Activated T-cell treated with anti-CD3 and anti-CD28 coated beads for 4 hours (primary cell): ENCODE measurements at places on chromosomes 16 and 17.

- no peak for DNase-seq
Observed at GRCh38 chr16:85819771-85820170, 20.3 kb downstream of the COX4I1 start.

- DNase-seq = no peak
Observed at GRCh38 chr16:56451753-56452689, 667 bp downstream of the OGFOD1 start.

- no peak for DNase-seq
Observed at GRCh38 chr17:16293931-16294330, 59.3 kb downstream of the CENPV start.

GRCh38 chr16:30767767-30768465 lies 5.8 kb downstream of the RNF40 start:
- no peak for DNase-seq

DNA sequence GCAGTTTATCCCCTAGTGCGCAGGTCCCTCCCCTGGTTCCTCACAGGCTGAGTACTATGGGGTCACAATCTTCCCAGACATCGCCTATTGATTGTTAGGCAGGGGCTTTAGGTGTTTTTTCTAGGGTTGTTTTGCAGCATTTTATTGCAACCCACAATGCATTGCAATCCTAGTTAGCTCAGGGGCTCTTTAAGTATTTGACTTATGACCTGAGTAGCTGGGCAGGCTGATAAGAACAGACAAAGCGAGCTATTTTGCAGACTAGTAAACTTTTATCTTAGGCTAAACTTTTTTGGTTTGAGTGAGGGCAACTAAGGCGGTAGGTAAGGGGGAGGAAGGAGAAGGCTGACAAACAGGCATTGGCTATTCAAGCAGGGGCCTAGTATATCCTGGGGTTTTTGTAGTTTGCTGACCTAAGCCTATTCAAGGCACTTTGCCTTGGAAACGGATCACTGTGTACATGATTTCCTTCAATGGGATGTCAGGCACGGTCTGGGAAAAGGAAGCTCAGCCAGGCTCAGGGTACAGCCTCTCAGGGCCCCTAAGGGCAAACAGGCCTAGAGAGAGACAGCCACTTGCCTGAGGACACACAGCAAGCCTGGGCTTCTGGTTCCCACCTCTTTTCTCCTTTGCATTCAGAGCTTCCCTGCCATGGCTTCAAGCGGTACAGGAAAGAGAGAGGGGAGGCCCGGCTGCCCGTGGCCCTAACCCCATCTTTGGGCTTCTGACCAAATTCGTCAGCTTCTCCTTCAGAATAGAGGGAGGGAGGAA lies 6.4 kb downstream of the DRC7 start:
- no peak for DNase-seq

DNA sequence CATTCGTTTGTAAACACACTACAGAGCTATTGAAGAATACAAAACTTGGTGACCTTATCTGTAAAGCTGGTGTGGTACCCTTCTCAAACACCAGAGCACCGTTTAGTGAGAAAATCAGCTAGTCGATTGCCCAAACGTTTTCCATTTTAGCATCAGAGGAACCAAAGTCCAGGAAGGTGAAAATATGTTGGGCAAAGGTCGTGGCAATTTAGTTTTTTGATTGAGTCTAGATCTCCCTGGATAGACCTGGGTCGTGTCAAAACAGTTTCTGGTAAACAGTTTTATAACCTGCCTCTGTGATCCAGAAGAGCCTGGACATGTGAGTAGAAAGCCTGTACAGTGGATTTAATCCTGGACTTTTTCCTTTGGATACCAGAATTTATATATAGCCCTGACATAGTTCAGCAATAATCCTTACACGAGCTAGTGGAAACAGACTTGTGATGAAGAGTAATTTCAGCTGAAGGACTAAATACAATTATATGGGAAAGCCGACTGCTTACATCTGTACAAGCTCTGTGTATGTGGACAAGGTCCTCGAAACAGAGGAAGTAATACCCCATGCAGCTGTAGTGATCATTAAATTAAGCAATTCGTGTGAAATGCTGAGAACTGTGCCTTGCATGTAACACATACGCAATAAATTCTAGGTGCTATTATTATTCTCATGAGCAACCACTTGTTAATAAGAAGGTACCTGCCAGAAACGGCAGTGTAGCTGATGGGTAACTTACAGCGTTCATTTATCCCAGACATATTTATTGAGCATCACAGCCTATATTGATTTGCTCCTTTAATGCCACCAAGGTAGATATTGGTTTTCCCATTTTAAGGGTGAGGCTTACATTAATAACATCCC lies 72.5 kb downstream of the MAP2K6 start:
- no peak for DNase-seq

DNA sequence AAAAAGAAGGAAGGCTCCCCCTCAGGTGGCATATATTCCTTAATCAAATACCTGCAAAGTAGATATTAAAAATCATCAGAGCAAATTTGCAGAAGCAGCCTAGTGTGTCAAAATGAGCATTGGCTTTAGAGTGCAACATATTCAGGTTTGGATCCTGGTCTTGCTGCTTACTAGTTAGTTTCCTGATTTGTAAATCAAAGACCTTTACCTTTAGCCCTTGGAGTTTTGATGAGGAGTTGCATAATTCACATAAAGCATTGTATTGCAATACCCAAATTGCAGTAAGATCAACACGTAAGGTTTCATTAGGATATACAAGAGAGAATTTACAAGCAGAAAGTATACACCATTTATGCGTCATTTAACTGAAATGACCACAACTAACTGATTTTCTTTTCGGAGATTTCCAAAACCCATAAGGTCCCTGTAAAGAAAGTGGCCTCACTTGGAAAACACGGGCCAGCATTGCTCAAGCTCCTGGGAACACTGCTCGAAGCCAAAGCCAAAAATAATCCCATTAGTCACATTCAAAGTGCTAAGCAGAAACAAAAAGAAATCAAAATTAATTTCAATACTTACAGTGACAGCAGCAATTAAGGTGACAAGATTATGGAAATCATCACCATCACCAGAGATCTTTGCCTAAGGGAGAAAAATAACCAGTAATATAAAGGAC lies 415.9 kb upstream of the ERCC4 start:
- no peak for DNase-seq

DNA sequence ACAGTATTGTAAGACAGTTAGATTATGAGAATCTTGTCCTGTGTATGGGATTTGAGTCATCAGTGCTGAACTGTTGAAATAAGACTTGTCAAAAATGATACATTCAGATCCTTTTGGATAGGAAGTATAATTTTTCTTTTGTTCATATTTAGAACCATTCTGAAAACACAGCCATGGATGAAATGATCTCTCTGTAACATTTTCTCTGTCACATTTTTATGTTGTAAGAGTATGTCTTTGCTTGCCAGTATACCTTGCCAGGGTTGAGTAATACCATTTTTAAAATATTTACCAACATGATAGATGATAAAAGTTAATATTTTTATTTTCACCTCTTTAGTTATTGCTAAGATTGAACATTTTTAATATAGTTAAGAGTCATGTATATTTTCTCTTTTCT lies 45.0 kb downstream of the NSRP1 start:
- DNase-seq = no peak

DNA sequence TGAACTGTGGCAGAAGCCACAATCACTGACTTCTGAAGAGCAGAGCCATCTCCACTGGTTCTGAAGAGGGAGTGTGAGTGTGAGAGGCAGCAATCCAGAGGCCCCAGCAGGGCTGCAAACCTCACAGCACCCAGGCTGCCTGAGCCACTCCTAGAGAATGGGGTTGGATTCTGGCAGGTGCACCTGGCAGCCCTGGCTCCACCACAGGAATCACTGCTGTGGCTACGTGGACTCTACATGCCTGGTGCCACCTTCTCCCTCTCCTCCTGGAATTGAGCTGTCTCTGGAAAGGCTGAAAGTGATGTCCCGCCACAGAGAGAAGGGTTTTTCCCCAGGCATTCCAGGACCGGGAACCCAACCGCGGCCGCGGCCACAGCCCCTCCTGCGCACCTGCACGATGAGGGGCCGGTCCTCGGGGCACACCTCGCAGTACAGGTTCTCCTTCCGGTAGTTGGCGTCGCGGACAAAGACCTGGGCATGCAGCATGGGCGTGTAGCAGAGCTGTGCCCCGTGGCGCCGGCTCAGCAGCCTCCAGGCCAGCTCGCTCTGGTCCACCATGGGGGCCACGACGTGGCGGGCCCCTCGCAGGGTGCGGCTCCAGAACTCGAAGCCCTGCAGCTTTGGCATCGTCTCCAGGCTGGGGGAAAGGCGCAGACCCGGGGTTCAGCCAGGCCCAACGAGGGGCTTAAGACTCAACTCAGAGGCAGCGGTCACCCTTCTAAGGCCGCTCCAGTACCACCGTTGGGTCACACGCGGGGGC lies 991 bp downstream of the DUS1L start:
- no peak for DNase-seq

DNA sequence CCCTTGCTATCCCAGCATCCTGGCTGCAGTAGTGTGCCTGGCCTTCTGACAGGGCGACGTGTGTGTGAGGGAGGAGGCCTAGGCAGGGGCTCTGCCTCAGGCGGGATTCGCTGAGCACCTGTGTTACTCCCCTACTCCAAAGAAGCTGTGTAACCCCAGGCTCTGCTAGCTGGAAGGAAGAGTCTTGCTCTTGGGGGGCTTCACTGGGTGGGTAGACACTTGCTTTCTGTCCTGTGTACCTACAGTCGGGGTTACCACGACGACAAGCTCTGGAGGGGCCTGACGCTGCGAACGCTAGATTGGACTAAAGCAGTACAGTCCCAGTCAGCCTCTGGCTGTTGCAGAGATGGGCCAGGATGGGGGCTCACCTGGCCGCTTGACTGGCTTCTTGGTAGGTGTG lies 9.5 kb downstream of the EXOC7 start:
- DNase-seq = no peak

- DNase-seq = no peak
Observed at GRCh38 chr17:42682722-42683403, 532 bp downstream of the CNTNAP1 start.

DNA sequence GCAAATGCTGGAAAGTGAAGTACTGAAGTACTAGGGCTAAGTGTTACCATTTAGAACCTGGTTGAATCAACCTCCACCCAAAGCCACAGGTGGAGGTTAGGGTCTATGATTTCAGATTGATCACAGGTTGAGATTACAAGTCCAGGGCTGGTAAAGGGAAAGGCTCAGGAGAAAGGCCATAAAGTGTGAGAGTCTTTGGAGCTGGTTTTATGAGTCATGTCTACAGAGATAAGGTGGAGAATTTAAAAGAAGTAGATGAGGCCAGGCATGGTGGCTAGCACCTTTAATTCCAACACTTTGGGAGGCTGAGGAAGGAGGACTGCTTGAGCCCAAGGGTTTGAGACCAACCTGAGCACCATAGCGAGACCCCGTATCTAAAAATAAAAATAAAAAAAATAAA lies 221.7 kb upstream of the CDH11 start:
- no peak for DNase-seq

DNA sequence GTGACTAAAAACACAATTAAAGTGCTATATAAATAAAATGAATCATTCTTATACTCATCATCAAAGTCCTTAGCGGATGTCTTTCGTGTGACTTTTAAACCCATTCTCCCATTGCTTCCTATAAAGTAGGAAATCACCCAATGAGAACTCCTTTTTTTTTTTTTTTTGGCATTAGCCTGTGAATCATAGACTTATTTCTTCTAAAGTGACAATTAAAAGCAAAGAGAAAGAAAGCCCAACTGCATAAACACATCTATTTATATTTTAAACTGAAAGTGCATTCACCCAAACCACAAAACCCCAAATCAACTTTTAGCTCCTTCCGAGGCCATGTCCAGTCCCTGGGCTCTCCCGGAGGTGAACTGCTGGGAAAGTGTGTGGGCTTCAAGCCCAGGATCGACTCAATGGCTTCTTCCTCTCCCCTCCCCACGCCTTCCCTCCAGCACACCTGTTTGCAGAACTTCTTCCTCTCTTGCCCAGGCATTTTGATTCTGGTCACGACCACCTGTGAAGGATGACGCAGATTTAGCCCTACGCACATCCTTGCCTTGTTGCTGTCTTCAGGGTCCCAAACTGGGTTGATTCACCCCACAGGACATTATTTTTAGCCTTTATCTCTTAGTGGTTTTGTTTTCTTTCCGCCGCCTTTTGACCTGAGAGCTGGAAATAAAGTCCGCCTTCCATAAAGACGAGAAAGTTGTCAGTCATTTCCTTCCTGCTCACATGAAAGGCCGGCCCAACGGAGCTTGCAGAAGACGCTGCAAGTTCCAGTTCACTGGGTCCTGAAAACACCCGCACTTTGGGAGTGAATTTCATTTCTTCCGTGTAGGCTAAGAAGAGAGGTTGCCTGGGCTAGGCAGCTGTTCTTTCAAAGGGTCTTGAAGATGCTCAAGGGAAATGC lies 166.8 kb downstream of the MAP2K6 start:
- DNase-seq = no peak

DNA sequence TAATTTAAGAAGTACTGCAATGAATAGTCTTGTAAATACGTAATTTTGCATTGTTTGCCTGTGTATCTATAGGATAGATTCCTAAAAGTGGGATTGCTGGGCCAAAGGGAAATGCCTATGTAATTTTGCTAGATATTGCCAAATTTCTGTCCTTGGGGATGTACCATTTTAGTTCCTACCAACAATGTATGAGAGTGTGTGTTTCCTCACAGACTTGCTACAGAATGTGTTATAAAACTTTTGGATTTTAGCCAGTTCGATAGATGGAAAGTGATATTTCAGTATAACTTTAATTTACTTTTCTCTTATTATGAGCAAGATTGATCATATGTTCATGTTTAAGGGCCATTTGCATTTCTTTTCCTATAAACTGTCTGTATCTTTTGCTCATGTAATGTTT lies 8.3 kb downstream of the TANGO6 start:
- no peak for DNase-seq

DNA sequence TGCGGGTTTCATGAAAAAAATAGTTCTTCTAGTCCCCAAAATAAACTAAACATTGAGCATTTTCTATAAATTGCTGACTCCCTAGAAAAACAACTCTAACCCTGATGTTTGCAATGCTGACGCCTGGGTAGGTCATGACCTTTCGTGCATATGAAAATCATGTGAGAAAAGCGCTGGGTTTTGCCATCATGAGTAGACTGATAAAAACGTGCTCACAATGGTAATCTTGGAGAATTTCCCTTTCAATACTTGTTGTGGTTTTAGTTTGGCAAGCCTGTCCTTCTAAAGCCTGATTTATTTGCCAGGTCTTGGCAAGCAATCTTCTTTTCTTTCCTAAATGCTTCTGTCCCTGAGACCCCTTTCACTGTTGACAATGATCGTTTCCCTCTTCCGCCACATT lies 4.0 kb upstream of the CLEC10A start:
- DNase-seq = no peak

- DNase-seq = no peak
Observed at GRCh38 chr16:51949282-51949681, 597.7 kb downstream of the TOX3 start.

GRCh38 chr16:51287121-51287755 lies 136.2 kb upstream of the SALL1 start:
- DNase-seq = no peak

- no peak for DNase-seq
Observed at GRCh38 chr17:69608808-69609472, 194.4 kb downstream of the MAP2K6 start.

- DNase-seq = no peak
Observed at GRCh38 chr16:49899991-49900695, 44.2 kb upstream of the ZNF423 start.

- peak; percentile 55 for DNase-seq
Observed at GRCh38 chr16:80569440-80570105, 28.8 kb downstream of the DYNLRB2 start.
